ENCODE measurements at places on chromosomes 2 and 18.
A peak's percentile ranks its signal among the peaks of the same experiment; 100 is the strongest.

DNA sequence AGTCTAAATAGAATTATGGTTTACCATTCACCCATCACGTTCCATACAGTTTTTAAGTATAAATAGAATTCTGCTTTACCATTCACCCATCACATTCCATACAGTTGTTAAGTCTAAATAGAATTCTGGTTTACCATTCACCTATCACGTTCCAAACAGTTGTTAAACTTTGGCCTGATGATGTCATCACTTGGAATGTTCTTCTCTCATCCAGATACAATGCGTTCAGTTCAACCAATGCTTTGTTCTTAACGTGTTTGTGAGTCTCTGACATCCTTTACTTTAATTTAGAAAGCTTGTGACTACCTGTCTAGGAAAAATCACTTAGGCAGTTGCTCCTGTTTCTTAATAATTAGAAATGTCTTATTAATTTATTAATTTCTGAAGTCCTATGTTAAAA is 236.3 kb upstream of the RASGRP3 start:
- ATAC-seq = no peak

DNA sequence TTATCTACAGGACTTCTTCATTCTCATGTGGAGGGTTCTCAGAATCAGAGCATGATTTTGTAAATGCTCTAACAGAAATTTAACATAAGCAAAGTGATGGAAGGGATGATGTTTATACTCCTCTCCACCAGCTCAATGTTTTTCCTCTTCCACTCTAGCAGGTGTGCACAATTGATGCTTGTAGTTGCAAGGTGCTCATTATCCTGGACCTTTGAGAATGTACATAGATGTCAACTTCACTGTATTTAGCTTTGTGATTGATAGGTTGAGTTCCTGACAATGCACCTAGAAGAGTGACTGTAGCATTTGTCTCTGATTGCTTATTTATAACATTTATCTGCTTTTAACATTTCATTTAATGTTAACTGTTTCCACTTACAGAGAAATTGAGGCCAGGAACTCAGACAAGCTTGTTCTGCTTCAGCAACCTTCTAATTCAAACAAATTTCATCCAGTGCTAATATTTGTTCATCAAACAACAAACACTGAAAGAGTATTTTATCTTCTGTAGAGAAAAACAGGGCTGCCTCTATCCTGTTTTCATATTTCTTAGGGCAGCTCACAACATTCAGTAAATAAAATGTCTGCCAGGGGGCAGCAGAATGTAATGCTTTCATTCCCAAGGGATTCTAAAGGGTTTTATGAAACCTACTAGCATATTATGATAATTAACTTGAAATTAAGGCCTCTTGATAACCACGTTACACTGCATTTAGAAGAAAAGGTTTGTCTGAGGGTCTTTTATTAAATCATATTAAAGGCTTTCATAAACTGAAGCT is 127.9 kb upstream of the NOL4 start:
- ATAC-seq = no peak

DNA sequence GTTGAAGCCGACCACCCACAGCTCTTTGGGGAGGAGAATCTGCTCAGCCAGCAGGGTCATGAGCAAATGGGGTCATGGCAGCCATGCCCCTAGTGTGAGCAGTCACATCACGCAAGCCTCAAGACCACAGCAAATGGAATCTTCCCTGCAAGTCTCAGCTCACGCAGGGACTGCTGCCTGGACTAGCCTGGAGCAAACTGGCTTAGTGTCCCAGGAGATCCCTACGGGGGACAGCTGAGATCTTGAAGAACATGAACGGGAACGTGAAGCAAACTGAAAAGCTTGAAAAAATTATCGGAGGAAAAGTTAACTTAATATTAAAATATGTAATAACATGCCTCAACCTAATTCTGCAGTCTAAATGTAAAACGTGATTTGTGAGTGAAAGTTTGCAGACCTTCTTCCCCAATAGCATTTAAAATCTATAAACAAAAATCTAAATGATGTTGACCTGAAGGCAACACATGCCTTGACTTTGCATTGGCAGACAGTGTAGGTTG is 118.4 kb downstream of the FAM124B start:
- ATAC-seq = no peak

GRCh38 chr2:393711-394696 is 106.1 kb upstream of the ALKAL2 start:
- ATAC-seq = peak; percentile 62

GRCh38 chr2:41998186-41999127 is 49.4 kb upstream of the PKDCC start:
- ATAC-seq = no peak

DNA sequence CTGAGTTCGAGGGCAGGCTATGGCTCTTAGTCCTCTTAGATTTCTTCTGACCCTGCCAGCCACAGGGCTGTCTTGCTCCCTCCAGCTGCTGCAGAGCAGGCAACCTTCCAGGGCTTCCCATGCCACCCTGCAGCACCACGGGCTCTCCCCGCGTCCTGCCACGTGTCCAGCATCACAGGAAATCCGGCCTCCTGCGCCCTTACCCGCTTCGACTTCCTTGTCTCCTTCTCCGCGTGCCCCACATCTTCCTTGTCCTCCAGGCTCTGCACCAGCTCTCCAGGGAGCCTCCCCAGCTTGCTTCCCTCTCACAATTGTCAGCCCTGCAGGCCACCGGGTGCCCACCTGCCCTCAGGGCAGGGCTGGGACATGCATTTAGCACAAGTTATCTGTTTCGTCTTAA is 253.5 kb downstream of the DCDC2C start:
- no peak for ATAC-seq

- peak; percentile 53 for ATAC-seq
Observed at GRCh38 chr2:177106212-177106611, 106.4 kb upstream of the HNRNPA3 start.

GRCh38 chr18:75350512-75350839 is 77.0 kb downstream of the SMIM21 start:
- ATAC-seq = no peak

- ATAC-seq = no peak
Observed at GRCh38 chr2:58137856-58138255, 91.2 kb downstream of the VRK2 start.

- no peak for ATAC-seq
Observed at GRCh38 chr2:85237849-85238565, 89.8 kb downstream of the TGOLN2 start.

DNA sequence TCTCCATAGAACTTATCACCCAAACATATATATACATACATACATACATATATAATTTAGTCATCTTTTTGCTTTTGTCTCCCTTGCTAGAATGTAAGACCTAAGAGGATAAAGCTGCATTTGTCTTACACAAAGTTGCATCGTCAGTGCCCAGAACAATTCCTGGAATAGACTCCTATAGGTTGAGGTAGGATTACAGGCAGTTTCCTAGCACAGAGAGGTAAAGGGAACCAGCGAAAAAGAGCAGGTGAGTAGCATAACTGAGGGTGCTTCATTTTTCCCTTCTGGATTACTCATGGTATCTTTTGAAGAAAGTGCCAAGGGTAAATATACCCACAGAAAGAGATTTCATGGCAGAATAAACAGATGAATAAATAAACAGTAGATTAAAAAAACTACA is 68.1 kb upstream of the AMMECR1L start:
- ATAC-seq = no peak

- no peak for ATAC-seq
Observed at GRCh38 chr2:64336171-64336570, 117.8 kb upstream of the LGALSL start.

- ATAC-seq = no peak
Observed at GRCh38 chr2:60602388-60602787, 48.9 kb upstream of the BCL11A start.

GRCh38 chr18:13492314-13492713 is 234.0 kb downstream of the FAM210A start:
- ATAC-seq = no peak

GRCh38 chr2:228768818-228769217 is 502.3 kb downstream of the PID1 start:
- no peak for ATAC-seq

DNA sequence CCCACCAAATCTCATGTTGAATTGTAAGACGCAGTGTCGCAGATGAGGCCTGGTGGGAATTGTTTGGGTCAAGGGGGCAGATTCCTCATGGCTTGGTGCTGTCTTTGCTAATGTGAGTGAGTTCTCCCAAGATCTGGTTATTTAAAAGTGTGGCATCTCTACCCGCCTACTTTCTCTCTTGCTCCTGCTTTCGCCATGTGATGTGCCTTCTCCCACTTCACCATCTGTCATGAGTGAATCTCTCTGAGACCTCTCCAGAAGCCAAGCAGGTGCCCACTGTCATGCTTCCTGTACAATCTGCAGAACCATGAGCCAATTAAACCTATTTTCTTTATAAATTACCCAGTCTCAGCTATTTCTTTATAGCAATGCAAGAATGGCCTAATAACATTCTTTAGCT is 246.6 kb upstream of the CDH20 start:
- ATAC-seq = no peak

GRCh38 chr2:177044671-177045070 is 167.9 kb upstream of the HNRNPA3 start:
- ATAC-seq = peak; percentile 36

- ATAC-seq = no peak
Observed at GRCh38 chr2:71952572-71953188, 195.0 kb downstream of the CYP26B1 start.

DNA sequence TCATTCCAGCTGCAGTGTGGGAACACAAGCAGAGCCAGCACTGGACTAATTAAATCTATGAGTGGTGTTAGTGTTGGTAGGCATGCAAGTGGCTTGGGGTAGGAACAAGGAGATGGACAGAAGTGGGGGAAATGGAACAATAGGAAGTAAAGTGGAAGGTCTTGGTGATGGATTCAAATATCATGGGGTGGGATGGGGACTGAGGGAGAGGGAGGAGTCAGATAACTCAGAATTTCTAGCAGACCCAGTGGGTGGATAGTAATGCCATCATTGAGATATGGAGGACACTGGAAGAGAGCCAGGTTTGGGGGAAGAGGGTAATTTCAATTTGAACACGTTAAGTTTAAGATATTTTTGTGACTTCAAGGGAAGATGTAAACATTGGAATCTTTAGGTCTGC is 2.9 kb upstream of the LNPK start:
- no peak for ATAC-seq

DNA sequence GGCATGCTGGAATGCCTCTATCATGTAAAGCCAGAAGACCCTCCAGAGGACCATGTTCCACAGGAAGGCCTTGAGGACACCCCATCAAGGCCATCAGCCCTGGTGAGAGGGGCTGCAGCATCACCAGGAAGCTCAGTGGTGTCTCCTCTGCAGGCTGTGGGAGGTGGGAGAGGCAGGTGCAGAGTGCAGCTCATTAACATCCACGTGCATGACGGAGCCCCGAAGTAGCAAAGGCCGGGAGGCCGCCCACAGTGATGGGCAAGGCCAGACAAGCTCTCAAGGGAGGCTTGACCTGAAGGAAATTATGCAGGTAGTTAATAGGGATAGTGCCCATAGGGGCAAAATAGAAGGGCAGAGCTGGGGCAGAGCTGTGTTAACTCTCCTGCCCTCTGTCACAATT is 30.3 kb upstream of the SMCHD1 start:
- ATAC-seq = no peak

DNA sequence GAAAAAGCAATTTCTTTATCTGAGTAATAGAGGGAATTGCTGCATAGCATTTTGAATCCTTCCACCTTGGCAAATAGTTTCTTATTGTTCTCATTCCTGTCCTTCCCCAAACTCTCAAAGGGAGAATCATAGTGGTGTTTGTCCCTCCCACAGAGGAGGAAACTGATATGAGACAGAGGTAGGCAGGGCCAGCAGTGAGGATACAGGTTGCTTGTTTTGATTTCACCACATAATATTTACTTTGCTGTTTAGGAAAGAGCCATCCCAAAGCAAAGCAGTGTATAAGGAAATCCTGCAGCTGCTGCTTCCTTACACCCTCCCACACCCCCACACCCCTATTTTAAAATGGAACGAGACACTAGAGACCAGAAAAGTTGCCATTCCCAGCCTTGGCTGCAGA is 195.3 kb downstream of the SETBP1 start:
- ATAC-seq = no peak

DNA sequence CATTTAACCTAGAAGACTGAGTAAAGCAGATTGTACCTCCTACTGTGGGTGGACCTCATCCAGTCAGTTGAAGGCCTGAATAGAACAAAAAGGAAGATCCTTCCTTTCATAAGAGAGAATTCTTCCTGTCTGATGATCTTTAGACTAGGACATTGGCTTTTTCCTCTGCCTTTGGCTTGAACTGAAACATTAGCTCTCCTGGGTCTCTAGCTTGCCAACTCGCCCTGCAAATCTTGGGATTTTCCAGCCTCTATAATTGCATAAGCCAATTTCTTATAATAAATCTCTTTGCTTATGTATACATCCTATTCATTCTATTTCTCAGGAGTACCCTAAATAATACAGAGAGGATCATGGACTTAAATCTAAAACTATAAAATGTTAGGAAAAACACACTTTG is 6.2 kb upstream of the KDSR start:
- no peak for ATAC-seq

GRCh38 chr2:96856776-96857666 is 795 bp downstream of the ANKRD39 start:
- no peak for ATAC-seq

- no peak for ATAC-seq
Observed at GRCh38 chr2:102520009-102520408, 47.0 kb downstream of the SLC9A4 start.
